ENCODE measurements at places on chromosomes 4 and X.

DNA sequence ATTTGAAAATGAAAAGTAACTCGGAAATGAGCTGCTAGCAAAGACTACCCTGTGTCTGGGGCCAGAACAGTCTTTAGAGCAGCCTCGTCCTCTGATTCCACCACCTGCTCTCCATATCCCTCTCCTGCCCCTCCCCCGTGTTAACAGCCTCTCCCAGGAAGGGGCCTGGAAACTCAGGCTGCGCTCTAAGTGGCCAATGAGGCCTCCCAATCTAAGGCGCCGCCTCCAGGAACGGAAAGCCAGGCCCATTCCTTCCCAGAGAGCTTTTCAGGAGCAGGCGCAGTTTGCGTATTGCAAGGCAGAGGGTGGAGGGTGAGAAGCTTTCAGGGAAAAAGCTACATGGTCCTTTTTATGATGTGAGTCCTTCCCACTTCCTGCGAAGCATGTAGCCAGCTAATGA is 31.2 kb downstream of the RS1 start:
- no peaks in the 10 kb centered on the region for H3K36me3 ChIP-seq
- no peak for DNase-seq
- H3K27ac ChIP-seq: no peak overlapping the region
- H3K4me3 ChIP-seq: no peak overlapping the region

- no peaks in the 10 kb centered on the region for H3K36me3 ChIP-seq
- no peaks in the 10 kb centered on the region for H3K27me3 ChIP-seq
- no peak overlapping the region for H3K4me3 ChIP-seq
- no peak overlapping the region for H3K27ac ChIP-seq
- no peaks in the 10 kb centered on the region for H3K4me1 ChIP-seq
Measured at GRCh38 chrX:43956034-43956433, 17.2 kb downstream of the NDP start.

- DNase-seq: no peak
- H3K27ac ChIP-seq: no peak overlapping the region
- H3K27me3 ChIP-seq: no peaks in the 10 kb centered on the region
- H3K36me3 ChIP-seq: no peaks in the 10 kb centered on the region
- H3K4me1 ChIP-seq: no peaks in the 10 kb centered on the region
Measured at GRCh38 chrX:111168314-111168713, 72.3 kb downstream of the PAK3 start.

GRCh38 chr4:121791481-121791880 is 9.6 kb upstream of the EXOSC9 start:
- no peak for DNase-seq
- H3K4me1 ChIP-seq: no peaks in the 10 kb centered on the region
- no peak overlapping the region for H3K27ac ChIP-seq
- H3K27me3 ChIP-seq: no peaks in the 10 kb centered on the region
- H3K4me3 ChIP-seq: no peak overlapping the region
- H3K36me3 ChIP-seq: no peaks in the 10 kb centered on the region

- no peaks in the 10 kb centered on the region for H3K4me1 ChIP-seq
- H3K36me3 ChIP-seq: no peaks in the 10 kb centered on the region
- no peak overlapping the region for H3K27ac ChIP-seq
- DNase-seq: no peak
- no peak overlapping the region for H3K4me3 ChIP-seq
- H3K27me3 ChIP-seq: no peaks in the 10 kb centered on the region
Measured at GRCh38 chr4:88442689-88443191, 14.2 kb upstream of the HERC5 start.

DNA sequence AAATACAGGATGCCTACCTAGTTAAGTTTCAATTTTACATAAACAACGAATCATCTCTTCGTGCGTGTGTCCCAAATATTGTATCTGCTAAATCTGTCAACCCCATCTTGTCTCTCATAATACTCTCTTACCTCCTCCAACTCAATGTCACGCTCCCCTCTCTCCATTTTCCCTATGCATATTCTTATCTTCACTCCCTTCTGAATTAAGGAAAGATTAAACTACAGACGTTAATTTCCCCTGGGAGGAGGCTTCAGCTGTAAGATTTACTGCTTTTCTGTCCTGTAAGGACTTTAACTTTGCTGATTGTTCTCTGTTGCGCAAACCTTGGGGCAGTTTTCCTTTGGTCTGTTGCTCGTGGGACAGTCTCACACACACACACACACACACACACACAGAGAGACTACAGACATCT is 455 bp upstream of the ABCB7 start:
- H3K27ac ChIP-seq: peak overlapping the region; percentile 80
- no peaks in the 10 kb centered on the region for H3K4me1 ChIP-seq
- H3K36me3 ChIP-seq: no peaks in the 10 kb centered on the region
- no peak for DNase-seq
- no peaks in the 10 kb centered on the region for H3K27me3 ChIP-seq
- H3K4me3 ChIP-seq: peak overlapping the region; percentile 88

DNA sequence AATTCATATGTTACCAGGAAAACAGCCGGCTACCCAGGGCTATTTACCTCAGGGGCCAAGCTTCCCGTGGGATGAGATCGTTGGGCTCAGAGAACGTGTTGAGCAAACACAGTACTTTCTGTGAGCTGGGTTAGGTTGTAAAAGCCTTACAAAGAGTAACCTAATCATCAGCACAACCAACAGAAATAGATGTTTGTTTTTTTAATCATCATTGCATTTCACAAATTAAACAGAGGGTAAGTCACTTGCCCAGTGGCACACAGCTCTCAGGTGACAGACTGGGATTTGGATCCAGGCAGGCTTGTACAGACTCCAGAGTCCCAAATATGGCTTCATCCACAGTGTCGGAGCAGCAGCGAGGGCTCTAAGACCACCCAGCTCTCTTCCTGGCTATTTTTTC is 20.1 kb downstream of the SPON2 start:
- no peak for DNase-seq
- no peaks in the 10 kb centered on the region for H3K27me3 ChIP-seq
- H3K4me3 ChIP-seq: no peak overlapping the region
- peaks cover 19% of the 10 kb centered on the region for H3K4me1 ChIP-seq
- no peaks in the 10 kb centered on the region for H3K36me3 ChIP-seq
- no peak overlapping the region for H3K27ac ChIP-seq

DNA sequence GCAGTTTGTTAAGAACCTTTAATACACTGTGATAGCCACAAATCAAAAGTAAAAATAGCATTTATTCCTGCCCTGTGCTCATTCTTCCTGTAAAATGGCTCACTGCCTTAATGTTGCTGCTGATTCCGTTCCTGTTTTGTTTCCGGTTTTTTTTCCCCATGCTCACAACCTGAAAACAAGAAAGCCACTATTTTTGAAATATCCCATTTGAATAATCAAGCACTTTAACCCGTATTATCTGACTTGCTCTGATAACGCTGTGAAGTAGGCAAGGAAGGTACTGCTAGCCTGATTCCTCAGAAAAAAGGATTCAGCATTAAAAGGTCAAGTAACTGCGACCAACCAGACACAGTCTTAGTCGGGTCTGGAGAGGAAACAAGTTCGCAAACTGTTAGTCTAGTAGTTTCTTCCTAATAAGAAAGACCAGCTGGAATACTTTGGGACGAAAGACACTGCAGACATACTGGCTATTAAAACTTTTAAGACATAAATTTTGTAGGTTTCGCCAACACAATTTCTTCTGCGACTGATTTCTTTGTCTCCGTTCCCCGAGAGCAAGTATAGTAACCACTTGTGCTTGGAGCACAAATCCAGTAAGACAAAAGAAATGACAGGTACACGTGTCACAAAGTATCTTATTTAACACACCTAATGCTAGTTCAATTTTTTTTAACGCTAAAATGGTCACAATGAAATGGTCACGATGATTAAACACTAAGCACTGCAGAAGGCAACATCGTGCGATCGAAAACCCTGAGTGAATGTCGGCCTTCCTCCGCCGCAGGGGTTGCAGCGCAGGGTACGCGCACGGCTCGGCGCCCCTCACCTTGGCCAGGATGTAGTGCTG is 802 bp downstream of the COX18 start:
- H3K4me1 ChIP-seq: peaks cover 5% of the 10 kb centered on the region
- no peaks in the 10 kb centered on the region for H3K27me3 ChIP-seq
- H3K36me3 ChIP-seq: peaks cover under 1% of the 10 kb centered on the region
- no peak for DNase-seq
- peak overlapping the region; percentile 91 for H3K27ac ChIP-seq
- H3K4me3 ChIP-seq: peak overlapping the region; percentile 88

DNA sequence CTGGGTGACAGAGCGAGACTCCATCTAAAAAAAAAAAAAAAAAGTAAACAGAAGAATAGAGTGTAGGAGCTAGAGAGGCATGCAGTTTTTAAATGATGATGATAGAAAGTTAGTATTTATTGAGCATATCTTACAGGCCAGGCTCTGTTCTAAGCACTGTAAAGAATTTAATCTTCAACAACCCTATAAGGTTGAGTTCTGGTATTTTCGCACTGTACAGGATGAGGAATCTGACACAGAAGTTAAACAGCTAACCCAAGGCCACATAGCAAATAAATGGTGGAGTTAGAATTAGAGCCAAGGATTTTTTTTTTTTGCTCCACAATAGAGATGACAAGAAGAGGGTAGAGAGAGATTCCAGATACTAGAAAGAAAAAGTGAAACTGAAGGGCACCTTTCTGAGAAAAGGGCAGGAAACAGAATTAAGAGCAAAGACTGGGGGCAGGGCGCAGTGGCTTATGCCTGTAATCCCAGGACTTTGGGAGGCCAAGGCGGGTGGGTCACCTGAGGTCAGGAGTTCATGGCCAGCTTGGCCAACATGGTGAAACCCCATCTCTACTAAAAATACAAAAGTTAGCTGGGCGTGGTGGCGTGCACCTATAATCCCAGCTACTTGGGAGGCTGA is 56.1 kb downstream of the KLHL5 start:
- no peak overlapping the region for H3K27ac ChIP-seq
- H3K27me3 ChIP-seq: no peaks in the 10 kb centered on the region

GRCh38 chrX:96771486-96771885 is 86.8 kb downstream of the DIAPH2 start:
- no peaks in the 10 kb centered on the region for H3K27me3 ChIP-seq
- H3K4me1 ChIP-seq: no peaks in the 10 kb centered on the region
- no peaks in the 10 kb centered on the region for H3K36me3 ChIP-seq
- no peak overlapping the region for H3K4me3 ChIP-seq

GRCh38 chrX:37993837-37994619 is 12.3 kb upstream of the SYTL5 start:
- H3K36me3 ChIP-seq: no peaks in the 10 kb centered on the region
- H3K4me3 ChIP-seq: no peak overlapping the region
- H3K4me1 ChIP-seq: no peaks in the 10 kb centered on the region
- DNase-seq: no peak
- H3K27ac ChIP-seq: no peak overlapping the region
- no peaks in the 10 kb centered on the region for H3K27me3 ChIP-seq

- no peaks in the 10 kb centered on the region for H3K36me3 ChIP-seq
- no peak overlapping the region for H3K4me3 ChIP-seq
- H3K4me1 ChIP-seq: no peaks in the 10 kb centered on the region
- H3K27me3 ChIP-seq: no peaks in the 10 kb centered on the region
Measured at GRCh38 chr4:11618666-11619282, 190.1 kb upstream of the HS3ST1 start.

DNA sequence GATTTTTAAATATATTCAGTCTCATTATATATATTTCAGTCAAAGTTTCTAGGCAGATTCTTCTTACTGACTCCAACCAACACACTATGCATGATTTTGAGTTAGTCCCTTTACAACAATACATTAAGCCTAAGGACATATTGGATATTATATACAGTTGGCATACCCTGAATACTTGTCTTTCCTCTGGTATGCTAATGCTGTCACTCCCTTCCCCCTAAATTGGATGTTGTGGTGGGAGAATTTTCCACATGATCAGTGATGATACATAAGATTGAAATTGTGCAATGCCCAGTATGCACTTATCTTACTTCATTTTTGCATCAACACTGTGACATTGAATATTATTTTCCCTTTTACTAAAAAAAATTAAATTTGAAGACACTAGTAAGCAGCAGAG is 935.2 kb downstream of the PCDH7 start:
- no peaks in the 10 kb centered on the region for H3K27me3 ChIP-seq
- no peak overlapping the region for H3K27ac ChIP-seq
- H3K36me3 ChIP-seq: no peaks in the 10 kb centered on the region
- no peak overlapping the region for H3K4me3 ChIP-seq
- H3K4me1 ChIP-seq: no peaks in the 10 kb centered on the region

GRCh38 chrX:129233786-129234185 is 289.5 kb downstream of the SMARCA1 start:
- DNase-seq: no peak
- H3K27me3 ChIP-seq: no peaks in the 10 kb centered on the region
- no peak overlapping the region for H3K4me3 ChIP-seq
- H3K36me3 ChIP-seq: no peaks in the 10 kb centered on the region

GRCh38 chr4:122861172-122861943 is 34.7 kb downstream of the FGF2 start:
- H3K27me3 ChIP-seq: no peaks in the 10 kb centered on the region
- H3K4me3 ChIP-seq: peak overlapping the region; percentile 5
- peaks cover 77% of the 10 kb centered on the region for H3K4me1 ChIP-seq
- no peak for DNase-seq

- peaks cover 10% of the 10 kb centered on the region for H3K4me1 ChIP-seq
- DNase-seq: no peak
- H3K4me3 ChIP-seq: no peak overlapping the region
- H3K27ac ChIP-seq: no peak overlapping the region
- no peaks in the 10 kb centered on the region for H3K27me3 ChIP-seq
Measured at GRCh38 chr4:184395971-184396391, 78.4 kb downstream of the IRF2 start.

DNA sequence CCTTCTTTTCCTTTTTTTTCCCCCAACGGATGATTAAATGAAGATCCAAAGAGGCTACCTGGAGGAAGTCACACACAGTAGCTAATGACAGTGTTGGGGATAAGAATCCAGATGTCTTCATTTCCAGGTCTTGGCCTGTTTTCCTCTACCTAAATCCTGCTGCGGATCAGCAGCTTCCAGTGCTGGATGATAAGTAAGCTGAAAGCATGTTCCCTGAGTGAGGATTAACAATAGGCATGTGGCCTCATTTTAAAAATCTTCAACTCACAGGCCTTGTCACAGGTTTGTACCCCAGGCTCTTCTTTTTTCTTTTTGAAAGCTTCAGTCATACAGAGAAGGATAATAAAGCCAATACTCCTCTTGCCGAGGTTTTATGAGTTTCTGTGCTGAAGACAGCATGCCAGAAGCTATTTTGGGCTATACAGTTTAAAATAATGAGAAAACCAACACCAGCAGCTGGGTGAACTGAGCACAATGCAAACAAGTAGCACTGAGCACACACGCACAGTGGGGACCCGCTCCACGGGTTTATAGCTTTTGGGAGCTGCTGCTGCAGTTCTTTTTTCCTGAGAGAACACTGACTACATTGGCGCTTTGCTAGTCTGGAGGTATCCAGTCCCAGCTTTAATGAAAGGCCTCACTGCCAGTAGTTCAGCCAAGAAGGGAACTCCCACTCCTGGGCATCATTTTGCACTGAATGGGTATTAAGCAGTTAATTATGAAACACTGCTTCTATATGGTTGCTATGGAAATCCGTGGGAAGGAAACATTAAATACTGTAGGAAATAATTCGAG is 184.2 kb upstream of the CTSO start:
- H3K27me3 ChIP-seq: no peaks in the 10 kb centered on the region
- DNase-seq: no peak
- H3K4me3 ChIP-seq: no peak overlapping the region
- no peaks in the 10 kb centered on the region for H3K4me1 ChIP-seq
- H3K27ac ChIP-seq: no peak overlapping the region

- H3K36me3 ChIP-seq: no peaks in the 10 kb centered on the region
Measured at GRCh38 chr4:95272797-95273196, 276.0 kb downstream of the UNC5C start.

All from thoracic aorta (tissue), 2 donors.